Esophagus mucosa (tissue), 1 donor: ENCODE measurements at places on chromosomes 5 and 9.

DNA sequence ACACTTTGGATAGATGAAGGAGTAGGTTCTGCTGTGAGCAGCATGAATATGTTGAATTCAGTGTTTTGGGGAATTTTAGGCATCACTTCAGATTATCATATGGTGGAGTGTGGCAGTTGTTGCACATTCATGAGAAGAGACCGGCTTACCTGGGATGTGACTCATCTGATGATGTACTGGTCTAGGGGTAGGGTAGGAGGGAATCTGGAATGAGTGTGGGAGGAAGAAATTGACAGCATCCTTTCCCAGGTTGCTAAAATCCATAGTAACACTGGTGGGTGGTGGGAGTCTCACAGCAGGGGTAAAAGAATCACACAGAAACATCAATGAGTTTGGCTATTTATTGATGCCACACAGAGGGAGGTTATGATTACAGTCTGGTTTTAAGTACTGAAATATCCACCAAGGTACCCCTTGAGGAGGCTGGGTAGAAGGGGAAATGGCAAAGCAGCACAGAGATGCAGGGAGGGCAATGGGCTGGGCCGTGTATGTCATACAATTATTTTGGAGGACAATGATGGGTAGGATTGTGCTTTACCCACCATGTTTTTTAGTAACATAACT is 82.5 kb downstream of the TARS1 start:
- ATAC-seq = no peak

GRCh38 chr9:27125030-27125429 is 16.0 kb downstream of the TEK start:
- peak; percentile 99 for ATAC-seq

DNA sequence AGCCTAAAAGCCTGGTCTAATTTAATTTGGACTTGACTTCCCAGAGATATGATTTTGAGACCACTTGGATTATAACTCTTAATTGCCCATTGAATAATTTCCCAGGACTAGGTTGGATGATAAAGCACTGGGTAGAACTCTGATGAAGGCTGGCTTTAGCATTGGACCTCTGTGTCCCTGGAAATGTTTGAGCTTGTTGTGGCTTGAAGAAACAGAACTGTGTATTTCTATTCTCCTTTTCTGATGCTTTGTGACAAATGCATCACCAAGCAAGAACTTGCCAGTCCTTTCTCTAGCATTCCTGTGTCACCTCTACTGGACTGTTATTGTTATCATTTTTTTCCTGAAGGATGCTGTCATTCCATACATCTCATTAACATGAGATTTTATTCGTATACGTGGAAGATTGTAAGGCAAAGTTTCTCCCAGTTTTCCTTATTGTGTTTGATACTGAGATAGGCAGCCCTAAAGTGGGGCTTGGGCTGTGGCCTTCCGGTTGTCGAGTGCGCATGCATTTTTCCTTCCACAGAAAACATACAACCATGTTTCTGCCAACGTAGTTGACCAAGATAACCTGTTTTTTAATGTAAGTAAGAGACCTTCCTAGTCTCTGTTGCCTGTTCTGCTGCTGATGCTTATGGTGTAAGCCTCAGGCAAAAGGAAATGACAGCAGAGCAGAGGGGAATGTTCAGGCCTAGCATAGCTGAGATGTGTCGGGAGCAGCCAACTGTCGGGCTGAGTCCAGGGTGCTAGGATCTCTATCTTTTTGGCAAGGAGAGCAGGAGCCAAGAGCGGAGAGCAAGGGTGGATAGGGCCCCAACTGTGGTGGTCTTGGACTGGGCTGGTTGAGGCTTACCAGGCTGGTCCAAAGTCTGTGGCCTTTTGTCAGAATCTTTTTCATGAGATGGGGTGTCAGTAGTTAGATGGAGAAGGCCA is 2.3 kb downstream of the NTRK2 start:
- ATAC-seq = no peak

- no peak for ATAC-seq
These were observed 210.5 kb downstream of the NXNL2 start for GRCh38 chr9:88745276-88746001.

DNA sequence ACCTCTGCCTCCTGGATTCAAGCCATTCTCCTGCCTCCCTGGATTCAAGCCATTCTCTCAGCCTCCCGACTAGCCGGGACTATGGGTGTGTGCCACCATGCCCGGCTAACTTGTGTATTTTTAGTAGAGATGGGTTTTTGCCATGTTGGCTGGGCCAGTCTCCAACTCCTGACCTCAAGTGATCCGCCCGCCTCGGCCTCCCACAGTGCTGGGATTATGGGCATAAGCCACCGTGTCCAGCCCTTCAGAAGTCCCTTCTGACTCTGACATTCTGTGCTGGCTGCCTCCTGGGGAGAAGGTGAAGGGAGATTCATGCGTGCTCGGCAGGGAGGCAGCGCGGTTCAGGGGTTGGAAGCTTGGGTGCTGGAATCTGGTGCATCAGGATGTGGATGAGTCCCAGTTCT is 28.8 kb downstream of the PRRX2 start:
- ATAC-seq = no peak
